NCI-H2171 (cell line): ENCODE measurements at places on chromosomes 1 and 21.

DNA sequence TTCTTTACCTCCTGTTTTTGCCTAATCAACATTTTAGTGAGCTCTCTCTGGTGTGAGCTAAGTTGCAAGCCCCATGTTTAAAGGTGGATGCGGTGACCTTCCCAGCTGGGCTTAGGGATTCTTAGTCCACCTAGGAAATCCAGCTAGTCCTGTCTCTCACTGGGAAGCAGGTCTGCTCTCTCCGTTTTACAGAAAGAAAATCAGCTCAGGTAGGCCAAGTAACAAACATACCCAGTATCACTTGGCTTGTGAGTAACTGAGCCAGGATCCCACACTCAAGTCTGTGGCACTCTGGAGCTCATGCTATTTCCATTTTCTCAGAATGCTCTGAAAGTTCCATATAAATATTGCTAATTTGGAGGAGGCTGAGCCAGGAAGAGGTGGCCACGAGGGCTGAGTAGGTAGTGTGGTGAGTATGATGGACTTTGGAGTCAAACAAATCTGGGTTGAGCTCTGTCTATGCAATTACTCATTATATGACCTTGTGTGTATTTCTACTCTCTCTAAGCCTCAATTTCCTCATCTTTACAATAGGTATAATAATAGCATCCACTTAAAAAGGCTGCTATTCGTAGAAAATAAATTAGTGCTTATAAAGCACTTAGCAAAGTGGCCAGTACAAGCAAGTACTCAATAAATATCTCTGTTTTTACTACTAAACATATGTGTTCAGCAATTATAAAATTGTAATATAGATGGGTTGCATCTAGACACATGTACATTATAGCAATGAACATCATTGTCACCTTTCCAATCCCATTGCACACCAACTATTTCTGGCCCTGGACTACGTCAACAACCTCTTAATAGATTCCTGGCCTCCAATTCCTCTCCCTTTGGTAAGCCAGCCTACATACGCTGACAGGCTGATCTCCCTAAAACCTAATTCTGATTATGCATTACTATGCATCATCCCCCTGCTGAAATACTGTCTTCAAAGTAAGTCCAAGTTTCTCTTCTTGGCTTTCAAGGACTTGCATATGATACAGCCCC is 32.7 kb upstream of the DHCR24 start:
- no peak for DNase-seq

DNA sequence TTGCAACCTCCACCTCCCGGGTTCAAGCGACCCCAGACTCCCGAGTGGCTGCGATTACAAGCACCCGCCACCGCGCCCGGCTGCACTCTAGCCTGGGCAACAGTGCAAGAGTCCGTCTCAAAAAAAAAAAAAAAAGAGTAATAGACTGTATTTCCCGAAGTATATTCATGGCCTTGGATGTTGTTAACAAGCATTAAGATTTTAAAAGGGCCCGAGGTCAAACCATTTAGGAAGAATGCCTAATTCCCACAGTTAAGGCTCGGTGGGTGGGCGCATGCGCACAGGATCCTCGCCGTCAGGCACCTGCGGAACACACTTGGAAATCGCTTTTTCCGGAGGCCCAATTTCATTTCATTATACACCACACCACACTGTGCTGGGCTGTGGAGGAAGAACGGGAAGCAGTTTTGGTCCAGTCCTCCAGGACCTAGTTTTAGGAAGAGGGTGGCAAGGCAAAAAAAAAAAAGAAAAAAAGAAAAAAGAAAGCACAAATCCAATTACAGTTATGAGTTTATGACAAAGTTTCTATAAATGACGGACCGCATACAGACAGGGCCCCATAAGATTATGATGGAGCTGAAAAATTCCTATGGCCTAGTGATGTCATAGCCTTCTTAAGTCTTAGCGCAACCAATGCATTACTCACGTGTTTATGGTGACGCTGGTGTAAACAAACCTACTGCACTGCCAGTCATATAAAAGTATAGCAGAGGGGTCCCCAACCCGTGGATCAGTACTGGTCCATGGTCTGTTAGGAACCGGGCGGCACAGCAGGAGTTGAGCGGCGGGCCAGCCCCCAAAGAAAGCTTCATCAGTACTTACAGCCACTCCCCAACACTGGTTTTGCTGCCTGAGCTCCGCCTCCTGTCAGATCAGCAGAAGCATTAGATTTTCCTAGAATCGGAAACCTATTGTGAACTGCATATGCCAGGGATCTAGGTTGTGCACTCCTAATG is 38.2 kb downstream of the H3-3A start:
- DNase-seq = no peak

DNA sequence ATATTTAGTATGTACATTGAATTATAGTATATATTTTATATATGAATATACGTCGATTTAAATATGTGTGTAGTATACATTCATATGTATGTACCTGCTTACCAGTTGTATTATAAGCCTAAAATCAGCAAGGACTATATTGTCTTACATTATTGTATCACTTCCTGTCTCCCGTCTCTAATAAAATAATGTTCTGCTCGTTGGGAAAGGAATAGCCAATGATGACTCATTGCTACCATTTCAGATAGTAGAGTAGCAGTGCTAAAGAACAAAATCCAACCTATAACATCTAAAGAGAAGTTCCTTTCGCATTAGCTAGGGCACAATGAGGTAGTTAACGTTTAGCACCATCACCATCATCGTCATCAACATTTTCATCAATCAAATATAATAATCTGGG is 39.9 kb upstream of the SMYD2 start:
- no peak for DNase-seq

GRCh38 chr1:98405581-98406074 is 255.9 kb upstream of the SNX7 start:
- DNase-seq = no peak

GRCh38 chr1:228463009-228463558 is 24.1 kb upstream of the RNF187 start:
- no peak for DNase-seq

DNA sequence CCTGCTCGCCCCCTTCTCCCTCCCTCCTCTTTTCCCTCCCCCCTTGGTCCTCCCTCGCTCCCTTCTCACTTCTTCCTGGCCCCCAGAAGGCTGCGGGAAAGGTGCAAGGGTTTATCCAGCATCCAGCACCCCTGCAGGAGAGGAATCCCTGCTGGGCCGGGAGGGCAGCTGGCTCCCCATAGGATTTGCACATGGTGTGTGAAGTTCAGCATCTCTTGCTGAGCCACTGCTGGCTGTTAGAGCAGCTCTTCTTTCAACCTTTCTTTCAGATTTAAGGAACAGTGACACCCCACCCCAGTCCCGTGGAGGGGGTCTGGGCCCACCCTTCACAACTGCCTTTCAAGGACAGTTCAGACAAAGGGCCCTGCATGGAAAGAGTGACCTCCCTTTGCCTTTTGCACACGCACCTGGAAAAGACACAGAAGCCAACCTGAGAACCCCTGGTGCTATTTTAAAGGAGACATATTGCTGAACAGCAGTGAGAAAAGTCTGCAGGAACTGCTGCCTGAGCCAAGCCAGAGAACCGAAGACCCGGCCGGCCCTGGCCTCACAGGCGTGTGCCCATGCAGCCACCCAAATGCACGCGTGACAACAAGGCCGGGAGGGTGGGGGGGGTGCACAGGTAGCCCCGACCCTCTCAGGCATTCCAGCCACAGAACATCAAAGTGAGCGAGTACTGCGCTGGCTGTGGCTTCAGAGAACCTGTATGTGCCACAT is 66.6 kb downstream of the SLC37A1 start:
- DNase-seq = no peak

DNA sequence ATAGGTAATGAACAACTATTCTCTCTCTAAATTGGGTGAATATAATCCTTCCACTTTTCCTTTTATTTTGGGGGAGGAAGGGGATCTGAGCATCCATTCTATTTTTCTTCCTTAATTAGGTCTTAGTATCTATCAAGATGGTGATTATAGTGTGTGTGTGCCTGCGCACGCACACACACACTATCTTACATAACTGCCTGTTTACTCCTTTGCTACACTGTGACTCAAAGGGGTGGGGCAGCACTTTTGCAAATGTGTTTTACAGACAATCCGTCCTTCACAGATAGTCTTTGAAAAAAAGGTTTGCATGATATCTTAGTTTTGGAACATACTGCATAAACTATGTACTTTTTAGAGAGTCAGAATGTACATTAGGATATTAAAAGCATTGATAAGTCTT is 191.5 kb downstream of the SDCCAG8 start:
- DNase-seq = no peak

DNA sequence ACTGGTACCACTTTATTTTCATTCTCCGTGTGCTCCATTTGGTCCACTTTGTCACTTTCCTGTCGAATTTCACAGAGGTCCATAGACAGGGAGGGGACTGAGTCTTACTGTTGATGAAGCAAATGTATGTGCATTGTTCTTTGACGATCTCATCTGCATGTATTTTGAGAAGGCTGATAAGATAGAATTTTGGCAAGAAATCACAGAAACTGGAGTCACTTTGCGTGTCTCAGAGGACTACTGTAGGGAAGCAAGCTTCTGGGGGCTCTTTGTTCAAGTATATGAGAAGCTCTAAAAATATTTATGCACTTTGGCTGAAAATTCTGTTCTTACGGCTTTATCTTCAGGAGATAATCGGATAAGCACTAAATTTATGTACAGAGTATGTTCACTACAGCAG is 78.1 kb downstream of the PCBP3 start:
- no peak for DNase-seq

DNA sequence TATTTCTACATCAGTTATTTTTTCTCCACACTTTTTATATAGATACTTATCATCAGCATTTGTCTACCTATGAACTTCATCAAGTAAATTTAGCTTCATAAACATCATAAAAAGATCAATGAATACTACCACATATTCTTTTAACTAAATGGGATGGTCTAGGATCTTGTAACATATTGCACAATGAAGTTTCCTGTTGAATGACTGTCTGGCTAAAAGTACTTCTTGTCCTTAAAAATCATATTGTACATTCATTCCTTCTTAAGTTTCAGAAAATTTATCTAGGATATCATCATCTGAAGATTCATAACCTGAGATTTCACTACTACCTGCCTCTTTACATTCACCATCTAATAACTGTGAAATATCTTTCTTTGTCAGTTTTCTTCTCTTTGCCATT is 69.0 kb downstream of the MAGI3 start:
- no peak for DNase-seq

GRCh38 chr1:59143133-59143487 is 153.8 kb upstream of the FGGY start:
- no peak for DNase-seq

GRCh38 chr1:29630756-29631155 is 394.4 kb downstream of the PTPRU start:
- no peak for DNase-seq

GRCh38 chr1:35660581-35661473 is 19.5 kb upstream of the PSMB2 start:
- DNase-seq = no peak

DNA sequence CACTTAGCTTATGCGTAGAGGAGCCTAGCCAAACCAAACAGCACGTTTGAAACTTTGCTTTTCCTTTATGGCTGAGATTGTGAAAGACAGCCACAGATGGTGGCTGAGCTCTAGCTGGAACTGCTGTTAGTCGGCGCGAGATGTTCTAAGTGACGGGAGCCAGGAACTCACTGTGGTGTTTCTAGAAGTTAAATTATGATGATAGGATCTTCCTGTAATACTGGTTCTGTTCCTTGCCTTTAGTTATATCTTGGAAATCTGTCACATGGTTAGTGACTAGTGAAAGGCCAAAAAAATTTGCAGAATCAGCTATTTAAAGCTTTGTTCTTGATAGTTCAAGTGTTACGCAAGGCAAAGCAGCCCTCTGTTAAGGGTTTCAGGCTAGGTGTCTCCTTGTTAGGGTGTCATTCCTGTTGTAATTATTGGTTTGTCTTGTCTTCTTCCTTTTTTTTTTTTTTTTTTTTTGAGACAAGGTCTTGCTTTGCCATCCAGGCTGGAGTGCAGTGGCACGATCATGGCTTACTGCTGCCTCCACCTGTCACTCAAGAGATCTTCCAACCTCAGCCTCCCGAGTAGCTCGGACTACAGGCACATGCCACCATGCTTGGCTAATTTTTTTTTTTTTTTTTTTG is 22.6 kb downstream of the AK4 start:
- no peak for DNase-seq

- DNase-seq = no peak
These were observed 11.8 kb downstream of the OLIG2 start for GRCh38 chr21:33037501-33037900.

- no peak for DNase-seq
These were observed 24.9 kb upstream of the ENO1 start for GRCh38 chr1:8903410-8903809.

- no peak for DNase-seq
These were observed 9.5 kb downstream of the SIKE1 start for GRCh38 chr1:114770989-114771388.

- no peak for DNase-seq
These were observed 33.0 kb upstream of the SIPA1L2 start for GRCh38 chr1:232662910-232663309.

DNA sequence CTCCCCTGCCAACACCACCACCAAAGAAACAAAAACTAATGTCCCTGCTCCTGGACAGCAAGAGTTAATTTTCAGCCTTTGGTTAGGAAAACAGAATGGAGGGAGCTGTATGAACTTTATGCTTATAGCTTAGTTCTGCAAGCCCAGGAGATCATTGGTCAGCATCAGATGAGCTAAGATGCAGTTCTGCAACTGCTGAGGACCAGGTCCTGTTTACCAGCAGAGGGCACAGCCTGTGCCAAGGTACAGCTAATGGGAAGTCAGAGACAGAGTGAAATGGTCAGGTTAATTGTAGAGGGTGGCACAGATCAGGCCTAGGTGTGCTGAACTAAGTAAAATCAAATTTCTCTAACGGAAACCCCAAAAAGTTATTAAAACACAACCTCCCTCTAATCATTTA is 161.3 kb downstream of the ROR1 start:
- DNase-seq = no peak

- DNase-seq = no peak
These were observed 108.9 kb upstream of the GJB5 start for GRCh38 chr1:34645919-34646318.

DNA sequence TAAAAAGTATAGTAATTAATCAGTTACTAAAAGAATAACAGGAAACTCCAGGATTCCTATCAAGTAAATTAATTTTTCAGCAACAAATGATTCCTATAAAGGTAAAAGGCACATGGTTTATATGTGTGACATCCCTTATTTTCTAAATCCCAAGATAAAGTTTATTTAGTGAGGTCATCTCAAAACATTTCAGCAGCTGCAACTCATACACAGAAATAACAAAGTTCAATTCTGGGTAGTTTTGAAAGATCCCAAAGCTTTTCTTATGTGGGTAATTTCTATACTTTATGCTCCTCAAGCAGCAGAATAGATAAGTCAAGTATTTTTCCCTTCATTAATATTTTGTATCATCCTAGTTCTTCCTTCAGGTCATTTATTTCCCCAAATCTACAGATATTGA is 117.7 kb downstream of the EIF4G3 start:
- no peak for DNase-seq

DNA sequence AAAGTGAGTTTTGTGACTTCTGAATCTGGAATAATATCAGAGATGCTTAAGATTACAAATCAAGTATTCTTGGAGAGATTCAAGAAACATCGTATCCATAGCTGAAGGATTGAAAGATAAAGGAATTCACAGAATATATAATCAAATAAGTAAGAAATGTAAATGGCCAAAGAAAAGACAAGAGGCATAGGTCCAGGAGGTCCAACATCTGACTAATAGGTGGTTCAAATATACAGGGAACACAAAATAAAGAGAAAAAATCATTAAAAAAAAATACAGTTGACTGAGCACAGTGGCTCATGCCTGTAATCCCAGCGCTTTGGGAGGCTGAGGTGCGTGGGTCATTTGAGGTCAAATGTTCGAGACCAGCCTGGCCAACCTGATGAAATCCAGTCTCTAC is 6.6 kb upstream of the MIS18A start:
- DNase-seq = no peak

GRCh38 chr1:45765999-45766792 is 15.7 kb upstream of the IPP start:
- no peak for DNase-seq

- DNase-seq = no peak
These were observed 130.6 kb downstream of the SNX7 start for GRCh38 chr1:98792123-98792522.
